Endodermal cell (in vitro differentiated cells): ENCODE measurements at places on chromosomes 3 and 15. TPM values are rescaled to one million over a fixed set of nuclear protein-coding genes. Genes with fewer than 3 reads are reported as not detected.

- H3K27me3 ChIP-seq: no peaks in the 10 kb centered on the region
- peaks cover 91% of the 10 kb centered on the region for H3K36me3 ChIP-seq
- no peak overlapping the region for H3K4me3 ChIP-seq
These were observed 6.3 kb downstream of the AEN start for GRCh38 chr15:88627463-88627862.

GRCh38 chr3:16392717-16393116 lies 120.8 kb downstream of the RFTN1 start:
- H3K36me3 ChIP-seq: no peaks in the 10 kb centered on the region
- H3K27ac ChIP-seq: no peak overlapping the region
- H3K27me3 ChIP-seq: no peaks in the 10 kb centered on the region
- no peaks in the 10 kb centered on the region for H3K4me1 ChIP-seq

DNA sequence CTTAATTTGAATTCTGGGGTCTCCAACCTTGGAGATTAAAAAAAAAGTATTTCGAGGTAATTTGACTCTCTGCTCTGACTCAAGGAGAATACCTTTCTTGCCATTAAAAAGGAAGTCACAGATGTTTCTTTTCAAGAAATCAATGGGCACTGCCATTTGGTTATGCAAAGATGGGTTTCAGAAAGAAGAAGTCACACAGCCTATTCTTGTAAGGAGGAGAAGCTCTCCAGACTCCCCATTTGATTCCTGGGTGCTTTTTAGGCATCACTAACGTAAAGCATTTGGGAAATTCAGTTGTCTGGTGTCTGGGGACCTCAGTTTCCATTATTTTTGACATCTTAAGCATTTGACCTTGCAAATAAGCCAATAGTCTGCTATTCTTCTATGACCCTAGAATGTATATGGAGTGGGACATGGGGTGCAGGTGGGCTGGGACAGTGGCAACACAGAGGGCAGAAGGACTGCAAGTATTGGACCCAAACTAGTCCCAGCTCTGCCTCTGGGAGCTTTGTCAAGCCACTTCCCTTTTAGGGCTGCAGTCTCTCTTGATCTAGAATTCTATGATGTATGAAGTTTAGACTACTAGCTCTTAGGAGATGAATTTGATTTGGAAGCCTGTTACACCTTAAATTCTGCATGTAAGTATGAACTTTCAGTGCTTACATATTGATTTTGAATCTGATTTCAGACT lies 27.8 kb downstream of the IL5RA start:
- no peak for DNase-seq
- no peak overlapping the region for H3K27ac ChIP-seq
- peaks cover 2% of the 10 kb centered on the region for H3K4me1 ChIP-seq
- H3K4me3 ChIP-seq: no peak overlapping the region

DNA sequence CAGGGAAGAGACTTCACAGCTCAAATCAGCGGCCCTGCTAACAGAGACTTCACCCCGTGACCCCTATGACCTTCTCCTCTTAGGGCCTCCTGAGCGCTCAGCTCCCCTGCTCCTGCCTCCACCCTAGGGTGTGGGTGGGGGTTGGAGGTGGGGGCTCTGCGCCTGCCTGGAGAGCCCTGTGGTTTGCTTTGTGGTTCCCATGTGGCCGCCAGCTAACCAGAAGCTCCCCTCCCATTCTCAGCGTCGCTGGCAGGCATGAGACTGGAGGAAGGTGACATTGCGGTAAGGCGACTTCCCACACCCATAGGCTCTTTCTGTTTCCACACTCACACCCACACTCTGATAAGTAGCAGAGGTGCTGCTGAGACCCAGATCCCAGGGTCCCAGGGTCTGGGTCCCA lies 27.6 kb downstream of the XYLB start:
- H3K4me1 ChIP-seq: no peaks in the 10 kb centered on the region
- H3K27me3 ChIP-seq: no peaks in the 10 kb centered on the region
- no peak overlapping the region for H3K4me3 ChIP-seq
- H3K27ac ChIP-seq: no peak overlapping the region
- DNase-seq: no peak
- H3K36me3 ChIP-seq: peaks cover 6% of the 10 kb centered on the region

DNA sequence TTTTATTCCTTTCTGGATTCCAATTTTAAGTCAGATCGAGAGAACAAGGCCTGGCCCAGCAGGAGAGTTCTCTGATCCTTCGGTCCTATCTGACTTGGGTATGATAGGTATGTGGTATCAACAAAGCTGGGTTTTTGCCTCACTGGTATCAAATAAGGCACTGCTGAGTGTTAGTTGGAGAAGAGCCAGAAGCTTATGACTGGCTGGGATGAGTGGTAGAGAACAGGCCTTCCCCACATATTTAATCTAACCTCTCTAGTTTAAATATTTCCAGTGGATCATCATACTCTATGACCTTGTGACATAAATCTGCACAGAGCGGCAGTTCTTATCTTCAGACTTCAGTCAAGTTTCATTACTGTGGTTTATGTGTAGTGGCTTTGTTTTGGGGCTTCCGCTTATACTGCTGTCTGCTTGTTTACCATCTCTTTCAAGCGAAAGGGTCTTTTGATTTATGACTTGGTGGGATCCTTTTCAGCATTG lies 164.5 kb downstream of the PTPRG start:
- no peaks in the 10 kb centered on the region for H3K27me3 ChIP-seq
- H3K4me1 ChIP-seq: peaks cover 5% of the 10 kb centered on the region
- peak; percentile 68 for DNase-seq
- no peak overlapping the region for H3K4me3 ChIP-seq
- H3K27ac ChIP-seq: no peak overlapping the region

- DNase-seq: no peak
- peaks cover 17% of the 10 kb centered on the region for H3K36me3 ChIP-seq
- no peaks in the 10 kb centered on the region for H3K4me1 ChIP-seq
- no peak overlapping the region for H3K27ac ChIP-seq
These were observed 49.1 kb downstream of the CCK start for GRCh38 chr3:42216931-42217333.

- DNase-seq: no peak
- no peak overlapping the region for H3K27ac ChIP-seq
- no peaks in the 10 kb centered on the region for H3K4me1 ChIP-seq
- no peaks in the 10 kb centered on the region for H3K27me3 ChIP-seq
- no peak overlapping the region for H3K4me3 ChIP-seq
These were observed 19.3 kb downstream of the PDE8A start for GRCh38 chr15:85000937-85001336.

DNA sequence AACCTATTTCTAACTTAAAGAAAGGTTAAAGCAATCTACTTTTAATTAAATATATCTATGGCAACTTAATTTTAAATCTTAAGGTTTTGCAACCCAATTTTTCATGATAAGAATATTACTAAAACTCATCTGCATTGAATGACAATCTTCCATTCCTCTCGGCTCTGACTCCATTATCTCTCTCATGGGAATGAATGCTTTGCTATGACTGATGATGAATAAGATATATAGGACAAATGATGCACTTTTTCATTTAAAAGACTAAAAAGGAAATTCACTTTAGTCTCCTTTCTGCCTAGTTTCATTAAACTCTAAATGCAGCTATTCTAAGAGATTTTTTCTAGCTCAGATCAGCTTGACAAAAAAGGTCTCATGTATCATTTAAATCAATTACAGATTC lies 68.7 kb downstream of the GBE1 start:
- DNase-seq: no peak
- no peak overlapping the region for H3K4me3 ChIP-seq
- no peaks in the 10 kb centered on the region for H3K36me3 ChIP-seq
- H3K27ac ChIP-seq: no peak overlapping the region
- H3K4me1 ChIP-seq: no peaks in the 10 kb centered on the region

- DNase-seq: no peak
- H3K27me3 ChIP-seq: no peaks in the 10 kb centered on the region
- no peak overlapping the region for H3K27ac ChIP-seq
- no peak overlapping the region for H3K4me3 ChIP-seq
These were observed 82.8 kb downstream of the PCSK6 start for GRCh38 chr15:101406526-101407195.

- H3K4me1 ChIP-seq: no peaks in the 10 kb centered on the region
- H3K36me3 ChIP-seq: no peaks in the 10 kb centered on the region
- H3K27me3 ChIP-seq: peaks cover 48% of the 10 kb centered on the region
- no peak overlapping the region for H3K27ac ChIP-seq
- DNase-seq: peak; percentile 17
These were observed 15.9 kb upstream of the SKOR1 start for GRCh38 chr15:67809441-67809840.

- no peaks in the 10 kb centered on the region for H3K4me1 ChIP-seq
- DNase-seq: no peak
- no peak overlapping the region for H3K4me3 ChIP-seq
- H3K27me3 ChIP-seq: no peaks in the 10 kb centered on the region
- H3K27ac ChIP-seq: no peak overlapping the region
- no peaks in the 10 kb centered on the region for H3K36me3 ChIP-seq
These were observed 28.4 kb upstream of the CHST2 start for GRCh38 chr3:143090976-143091837.

Gene KNG1
- not detected in 2 replicates for total RNA-seq

Gene GOLGA8J
- not detected in 2 replicates for total RNA-seq

Gene WDR72
- 4.1 to 14.2 TPM (median 4.8 TPM) in 3 replicates for total RNA-seq

Gene LSMEM2
- not detected in 2 replicates for total RNA-seq

Gene P3H2
- total RNA-seq: 280 and 285 TPM in 2 replicates
